Stimulated activated CD4-positive, alpha-beta T cell treated with anti-CD3 and anti-CD28 coated beads, Interleukin-1b, Interleukin-23, amount 100 ng/mL, for 1 hour (primary cell): ENCODE measurements at places on chromosomes 3 and 15.

DNA sequence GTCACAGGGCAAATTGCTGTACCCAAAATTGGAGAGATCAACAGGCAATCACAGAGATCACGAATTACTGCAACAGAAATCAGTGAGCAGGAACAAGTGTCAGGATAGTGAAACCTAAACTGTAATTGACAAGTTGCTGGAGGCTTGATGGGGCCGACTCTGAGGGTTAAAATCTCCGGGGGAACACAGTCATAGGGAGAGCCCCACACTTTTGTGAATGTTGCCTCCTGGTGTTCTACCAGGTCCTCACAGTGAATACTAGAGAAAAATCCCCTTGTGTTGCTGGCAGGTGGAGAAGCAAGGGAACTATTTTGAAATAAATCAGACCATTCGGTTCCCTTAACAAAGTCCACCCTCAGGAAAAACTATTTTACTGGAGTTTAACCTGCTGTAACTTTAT, 697.5 kb upstream of the CBLB start:
- no peak for DNase-seq

GRCh38 chr3:105719791-105720190, 149.0 kb downstream of the CBLB start:
- DNase-seq: no peak

DNA sequence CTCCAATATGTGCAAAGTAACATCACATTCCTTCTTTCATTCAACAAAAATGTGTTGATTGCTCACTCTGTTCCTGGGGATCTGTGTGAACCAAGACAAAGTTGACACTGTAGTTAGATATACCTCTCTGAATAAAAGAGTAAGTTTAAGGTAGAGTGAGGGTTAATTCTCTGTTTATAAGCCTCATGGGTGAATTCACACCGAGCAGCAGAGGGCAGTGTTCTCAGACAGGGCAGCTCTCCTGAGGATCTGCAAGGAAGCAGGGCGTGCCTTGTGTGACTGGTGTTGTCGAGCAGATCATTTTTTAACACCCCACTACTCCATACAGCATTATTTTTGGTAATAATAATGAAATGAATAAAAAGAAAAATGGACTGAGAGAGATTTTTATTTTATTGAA, 34.4 kb downstream of the PAQR9 start:
- DNase-seq: no peak

DNA sequence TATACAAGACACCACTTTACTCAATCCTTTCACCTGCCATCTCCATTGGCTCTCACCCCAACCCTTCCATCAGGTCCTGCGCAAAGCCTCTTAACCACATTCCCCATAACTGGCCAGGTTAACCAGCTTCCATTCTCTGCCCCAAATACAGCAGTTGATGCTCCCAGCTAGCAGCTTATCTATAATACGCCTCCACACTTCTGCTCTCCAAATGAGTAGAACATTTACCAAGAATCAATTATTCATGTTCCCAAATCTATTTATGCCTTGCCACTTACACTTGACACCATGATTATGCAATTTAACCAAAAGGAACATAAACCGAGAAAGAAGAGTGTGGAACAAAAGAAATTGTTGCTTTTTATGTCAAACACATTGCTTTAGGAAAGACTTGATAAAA, 103.7 kb upstream of the TPM1 start:
- DNase-seq: no peak

DNA sequence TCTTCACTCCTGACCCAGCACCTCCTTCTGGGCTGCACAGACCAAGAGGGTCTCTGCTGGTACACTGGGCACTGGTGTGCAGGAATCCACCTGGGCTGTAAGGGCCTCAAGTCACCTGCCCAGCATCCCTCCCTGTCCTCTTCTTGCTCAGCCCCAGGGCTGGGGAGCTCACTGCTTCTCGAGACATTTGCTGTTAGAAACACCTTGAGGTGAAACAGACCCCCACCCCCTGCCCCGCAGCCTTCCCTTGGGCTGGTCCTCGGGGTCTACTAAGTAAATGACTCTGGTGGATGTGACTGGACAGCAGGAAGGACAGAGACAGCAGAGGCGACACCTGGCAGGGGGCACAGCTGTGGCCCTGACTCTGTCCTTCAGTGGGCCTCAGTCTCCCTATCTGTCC, 29.1 kb downstream of the LOXL1 start:
- no peak for DNase-seq
